NCI-H1694 (cell line): ENCODE measurements at places on chromosomes 3 and 15.

GRCh38 chr3:188589071-188589470, 435.1 kb downstream of the LPP start:
- DNase-seq, result no peak

DNA sequence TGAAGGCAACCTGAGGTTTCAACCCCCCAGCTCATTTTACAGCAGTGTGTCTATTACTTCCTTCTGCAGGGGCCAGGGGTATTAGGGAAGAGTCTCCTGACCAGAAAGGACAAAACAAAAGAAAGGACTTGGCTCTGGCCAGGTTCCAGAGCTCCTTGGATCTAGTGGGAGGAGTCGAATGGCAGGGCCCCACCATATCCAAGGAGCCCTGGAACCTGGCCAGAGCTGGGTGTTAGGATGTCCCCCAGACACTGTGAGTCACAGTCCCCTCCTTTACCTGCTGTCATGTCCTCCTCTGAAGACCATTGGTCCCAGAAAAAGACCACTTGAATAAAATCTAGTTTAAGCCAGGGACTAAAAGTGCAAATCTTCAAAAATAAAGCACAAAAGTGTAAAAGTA, 113.2 kb downstream of the EEFSEC start:
- DNase-seq, result no peak

DNA sequence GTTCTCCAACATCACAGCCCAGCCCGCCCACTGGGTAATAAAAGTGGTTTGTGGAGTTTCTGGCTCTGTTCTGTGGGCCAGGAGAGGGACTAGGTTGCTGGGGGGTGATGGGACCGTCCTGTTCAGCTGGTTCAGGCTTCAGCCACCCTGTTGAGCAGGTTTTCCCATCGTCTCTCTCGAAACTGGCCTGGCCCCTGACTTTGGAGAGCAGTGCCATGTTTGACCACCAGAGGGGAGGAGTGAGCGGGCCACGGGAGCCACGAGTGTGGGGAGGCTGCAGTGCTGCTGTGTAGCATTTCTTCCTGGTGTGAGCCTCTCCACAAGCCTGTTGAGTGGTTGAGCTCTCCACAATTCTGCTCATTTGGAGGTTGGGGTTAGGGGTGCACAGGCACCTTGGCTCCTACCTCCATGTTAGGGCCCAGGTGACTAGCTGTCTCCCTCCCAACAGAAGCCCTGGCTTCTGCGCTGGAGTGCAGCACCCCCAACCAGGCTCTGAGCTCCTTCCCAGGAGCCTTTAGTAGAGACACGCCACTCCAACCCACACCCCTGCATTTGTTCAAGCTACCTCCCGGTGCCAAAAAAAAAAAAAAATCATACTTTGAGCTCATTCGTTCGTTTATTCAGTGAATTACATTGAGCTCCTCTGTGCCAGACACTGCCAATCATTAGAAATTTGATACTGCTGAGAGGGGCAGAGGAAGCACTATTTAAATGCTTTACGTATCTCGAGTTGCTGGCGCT, 13.9 kb downstream of the SPINT1 start:
- DNase-seq, result peak; percentile 39

GRCh38 chr3:29022976-29023375, 257.9 kb upstream of the RBMS3 start:
- no peak for DNase-seq

DNA sequence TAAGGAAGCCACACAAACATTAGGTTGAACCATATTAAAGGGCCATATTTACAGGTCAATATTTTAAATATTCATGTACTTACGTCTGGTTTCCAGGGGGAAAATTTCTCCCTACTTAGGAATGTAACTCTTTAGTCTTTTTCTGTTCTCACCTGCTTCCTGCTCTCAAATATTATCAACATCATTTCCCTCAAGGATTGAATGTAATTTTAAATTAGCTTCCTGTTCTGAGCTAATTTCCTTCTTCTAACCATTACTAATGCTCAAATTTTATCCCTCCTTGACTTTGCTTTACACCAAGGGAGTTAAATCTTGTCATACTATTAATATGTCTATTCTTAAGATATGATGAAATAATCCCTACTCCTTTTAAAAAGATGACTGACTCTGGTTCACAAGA, 103.4 kb upstream of the UBP1 start:
- no peak for DNase-seq
